ENCODE measurements at places on chromosomes 16 and 17.

- DNase-seq = no peak
Observed at GRCh38 chr16:80947239-80947638, 59.4 kb downstream of the CMC2 start.

GRCh38 chr17:33493566-33493965 lies 200.5 kb upstream of the ASIC2 start:
- DNase-seq = no peak

- DNase-seq = no peak
Observed at GRCh38 chr16:27363246-27363632, 38.7 kb upstream of the IL21R start.

DNA sequence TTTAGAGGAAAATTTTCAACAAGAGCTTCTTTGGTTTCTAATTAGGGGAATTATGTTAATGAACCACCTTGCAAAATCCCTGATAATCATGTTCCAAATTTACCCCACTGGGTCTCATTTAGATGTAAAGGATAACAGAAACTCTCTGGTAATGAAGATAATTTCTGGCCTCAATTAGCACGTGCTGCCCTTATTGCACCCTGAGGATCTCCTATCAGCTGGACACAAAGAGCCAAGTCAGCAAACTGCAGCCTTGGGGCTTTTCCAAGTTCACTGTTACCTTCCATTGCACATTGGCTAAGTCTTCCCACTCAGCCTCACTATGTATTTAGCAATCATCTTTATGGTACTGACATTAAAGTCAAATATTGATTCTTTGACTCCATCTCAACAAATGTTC lies 78.1 kb downstream of the GP2 start:
- no peak for DNase-seq

DNA sequence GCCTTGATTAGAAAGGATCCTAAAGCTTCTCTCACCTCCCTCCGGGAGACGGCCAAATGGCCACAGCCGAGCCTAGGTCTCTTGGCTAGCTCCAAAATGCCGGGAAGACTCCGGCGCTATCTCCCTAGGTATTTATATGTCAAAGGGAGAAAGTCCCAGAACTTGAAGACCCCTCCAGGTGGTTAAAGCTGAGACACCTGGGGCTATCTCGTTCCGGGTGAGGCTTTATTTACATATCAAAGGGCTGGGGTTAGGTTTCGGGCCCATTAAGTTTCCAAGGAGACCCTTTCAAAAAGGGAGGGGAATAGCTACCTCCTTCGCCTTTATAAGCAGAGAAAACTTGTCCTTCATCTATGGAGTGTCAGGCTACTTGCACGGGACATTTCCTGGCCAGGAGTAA lies 70.9 kb upstream of the KIFC3 start:
- no peak for DNase-seq

DNA sequence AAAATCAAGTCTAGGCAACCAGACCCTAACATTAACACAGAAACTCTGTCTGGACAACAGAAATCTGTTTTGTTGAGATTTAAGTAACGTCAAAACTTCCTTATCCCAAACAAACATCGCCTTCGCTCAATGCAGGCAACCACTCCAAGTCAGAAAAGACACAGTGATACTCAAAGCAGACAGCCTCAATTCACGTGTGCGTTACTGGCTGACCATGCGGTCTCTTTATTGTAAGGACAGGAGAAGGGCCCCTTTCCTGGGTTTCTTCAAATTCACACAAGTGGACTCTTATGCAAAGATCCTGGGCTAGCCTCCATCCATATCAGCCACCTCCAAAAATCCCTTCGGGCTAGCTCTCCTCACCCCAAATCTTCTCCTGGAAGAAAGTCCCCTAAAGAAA lies 467.7 kb downstream of the SOX9 start:
- no peak for DNase-seq

DNA sequence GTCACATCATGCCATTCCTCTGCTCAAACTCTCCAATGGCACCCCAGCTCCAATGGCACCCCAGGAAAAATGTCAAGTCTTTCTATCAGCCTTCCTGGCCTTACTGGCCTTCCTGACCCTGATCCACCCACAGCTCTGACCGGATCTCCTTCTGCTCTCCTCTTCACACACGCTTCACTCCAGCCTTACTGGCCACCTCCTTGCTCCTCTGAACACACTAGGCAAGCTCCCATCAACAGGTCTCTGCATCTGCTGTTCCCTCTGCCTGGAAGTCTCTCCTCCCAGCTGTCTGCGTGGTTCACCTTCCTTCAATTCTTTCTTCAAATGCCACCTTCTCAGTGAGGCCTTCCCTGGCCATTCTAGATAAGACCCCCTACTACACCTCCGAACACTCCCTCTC lies 43.4 kb downstream of the MYO1D start:
- DNase-seq = no peak

GRCh38 chr17:80482555-80483308 lies 6.3 kb upstream of the NPTX1 start:
- no peak for DNase-seq

Data from putamen (tissue), 1 donor.